GM23248 (cell line): ENCODE measurements at places on chromosomes 1 and 21.

GRCh38 chr1:18670121-18670867 is 39.6 kb downstream of the PAX7 start:
- DNase-seq, result no peak

DNA sequence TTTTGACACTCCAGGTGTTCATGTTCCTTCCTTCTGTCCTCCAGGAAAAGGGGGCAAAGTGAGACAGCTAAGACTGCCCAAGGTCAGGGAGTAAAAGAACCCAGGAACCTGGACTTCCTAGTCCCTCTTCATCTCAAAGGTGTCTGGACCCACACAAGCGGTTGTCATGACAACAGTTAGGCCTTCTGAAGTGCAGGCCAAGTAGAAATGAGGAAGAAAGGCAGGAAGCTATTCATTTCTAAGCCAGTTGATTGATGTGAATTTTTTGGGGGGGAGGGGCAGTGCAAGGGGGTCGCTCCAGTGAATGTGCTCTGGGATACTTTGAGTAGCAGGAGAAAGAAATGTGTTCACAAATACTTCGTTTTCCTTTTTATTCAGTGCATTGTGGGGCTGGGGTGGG is 114.3 kb downstream of the NAV1 start:
- no peak for DNase-seq

GRCh38 chr1:29451368-29451892 is 215.1 kb downstream of the PTPRU start:
- no peak for DNase-seq

DNA sequence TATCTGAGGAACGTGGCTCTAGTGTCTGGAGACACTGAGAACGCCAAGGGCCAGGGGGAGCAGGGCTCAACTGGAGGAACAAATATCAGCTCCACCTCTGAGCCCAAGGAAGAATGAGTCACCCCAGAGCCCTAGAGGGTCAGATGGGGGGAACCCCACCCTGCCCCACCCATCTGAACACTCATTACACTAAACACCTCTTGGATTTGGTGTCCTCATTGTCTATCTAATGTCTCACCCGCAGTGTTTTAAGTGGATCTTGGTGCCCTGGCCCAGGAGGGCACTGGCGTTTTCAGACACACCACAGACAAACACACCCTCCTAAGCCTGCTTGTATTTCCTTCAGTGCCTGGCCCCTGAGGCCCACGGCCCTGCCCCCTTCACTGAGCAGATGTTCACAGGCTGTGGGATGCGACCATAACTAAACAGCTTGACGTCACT is 2.2 kb upstream of the FALEC start:
- DNase-seq, result peak; percentile 56

DNA sequence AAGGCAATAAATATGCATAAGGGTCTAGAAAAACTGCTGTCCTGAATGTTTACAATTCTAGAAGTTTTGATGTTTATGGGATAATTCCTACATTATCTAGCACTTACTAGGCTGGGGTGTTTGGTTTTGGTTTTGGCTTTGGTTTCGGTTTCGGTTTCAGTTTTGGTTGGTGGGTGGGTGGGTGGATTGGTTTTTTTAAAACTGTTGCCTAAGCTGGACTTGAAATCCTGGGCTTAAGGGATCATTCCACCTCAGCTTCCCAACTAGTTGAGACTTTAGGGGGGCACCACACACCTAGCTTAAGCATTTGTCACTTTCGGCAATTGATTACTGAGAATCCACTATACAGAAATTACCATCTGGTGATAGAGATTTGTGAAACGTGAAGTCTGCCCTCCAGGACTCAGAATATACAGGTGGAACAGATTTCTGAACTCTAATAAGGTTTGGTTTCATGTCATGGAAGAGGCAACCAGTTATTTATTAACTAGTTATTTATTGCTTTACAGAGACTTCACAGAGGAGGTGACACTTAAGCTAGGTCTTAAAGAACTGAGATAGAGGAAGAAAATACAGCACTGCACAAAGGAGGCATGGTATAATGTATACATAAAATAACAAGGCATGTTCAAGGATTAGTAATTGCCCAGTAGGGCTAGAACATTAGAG is 69.6 kb downstream of the PIK3R3 start:
- peak; percentile 10 for DNase-seq

- peak; percentile 87 for DNase-seq
Measured at GRCh38 chr21:41616031-41616591, 108.2 kb upstream of the TMPRSS2 start.

DNA sequence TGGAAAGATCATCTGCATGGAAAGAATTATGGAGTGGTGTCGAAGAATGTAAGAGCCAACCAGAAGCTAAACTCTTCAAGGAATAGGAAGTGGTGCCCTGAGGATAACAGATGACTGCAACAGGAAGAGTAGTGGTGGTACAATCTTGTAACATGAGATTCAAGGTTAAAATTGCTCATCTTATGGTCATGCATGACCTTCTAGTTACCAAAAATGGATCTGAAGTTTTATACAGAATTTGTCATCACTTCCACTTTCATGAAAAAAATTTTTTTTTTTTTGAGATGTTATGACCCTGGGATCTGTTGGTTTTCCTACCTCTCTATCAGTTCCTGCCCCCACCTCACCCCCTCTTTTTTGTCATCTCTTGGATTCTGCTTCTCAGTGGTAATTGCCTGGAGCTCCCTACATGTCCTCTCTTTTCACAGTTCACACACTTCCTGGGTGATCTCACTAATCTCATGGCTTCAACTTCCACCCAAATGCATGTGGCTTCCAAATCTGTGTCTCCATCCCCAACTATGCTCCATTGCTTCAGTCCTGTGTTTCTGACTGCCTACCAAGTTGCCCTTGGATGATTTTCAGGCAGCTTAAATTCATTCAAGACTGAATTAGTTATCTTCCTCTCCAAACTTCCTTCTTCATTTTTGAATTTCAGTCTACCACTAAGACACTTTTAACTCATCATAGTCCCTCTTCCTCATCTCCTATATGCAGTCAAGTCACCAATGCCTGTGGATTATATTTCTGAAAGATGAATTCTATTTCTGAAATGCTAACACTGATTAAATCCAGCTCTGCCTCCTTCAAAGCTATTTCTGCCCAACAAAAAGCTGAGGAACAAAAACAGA is 48.4 kb downstream of the SLAMF6 start:
- no peak for DNase-seq

- DNase-seq, result no peak
Measured at GRCh38 chr21:37748351-37748750, 167.9 kb downstream of the KCNJ6 start.
